ENCODE measurements at places on chromosomes 4 and X.

GRCh38 chrX:111288841-111289240 is 18.6 kb upstream of the CAPN6 start:
- DNase-seq, result no peak

GRCh38 chr4:106906728-106907127 is 129.4 kb downstream of the DKK2 start:
- no peak for DNase-seq

DNA sequence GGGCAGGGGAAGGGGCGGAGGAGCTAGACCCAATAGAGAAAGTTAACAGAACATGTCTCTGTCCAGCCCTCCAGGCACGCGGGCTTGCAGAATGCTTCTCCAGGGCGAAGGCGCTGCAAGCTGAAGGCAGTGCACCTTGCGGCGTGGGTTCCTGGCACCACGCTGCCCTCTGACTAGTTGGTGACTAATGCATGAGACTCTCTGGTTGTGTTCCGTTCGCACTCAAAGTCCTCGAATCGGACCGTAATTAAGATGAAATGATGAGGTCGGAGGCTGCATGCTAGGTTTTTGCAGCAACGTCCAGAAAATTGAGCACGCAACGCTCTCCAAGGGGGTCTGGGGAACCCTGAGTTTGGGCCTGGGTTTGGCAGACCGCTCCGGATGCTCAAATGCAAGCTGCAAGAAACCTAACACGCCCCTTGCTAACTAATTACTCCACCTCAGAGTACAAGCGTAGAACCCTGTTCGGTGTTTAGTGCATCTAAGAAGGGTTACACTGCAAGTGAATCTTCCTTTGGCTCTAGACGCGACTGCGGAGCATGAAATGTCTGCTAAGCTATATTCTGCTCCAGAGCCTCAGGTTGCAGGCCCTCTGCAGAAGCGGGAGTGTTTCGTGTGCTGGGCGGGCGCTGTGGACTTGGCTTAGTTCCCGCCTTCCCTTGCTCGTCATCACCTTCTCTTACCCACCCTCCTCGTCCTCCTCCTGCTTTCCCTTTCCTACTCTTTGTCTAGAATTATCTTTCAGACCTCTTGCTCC is 57.1 kb upstream of the NKAP start:
- no peak for DNase-seq

DNA sequence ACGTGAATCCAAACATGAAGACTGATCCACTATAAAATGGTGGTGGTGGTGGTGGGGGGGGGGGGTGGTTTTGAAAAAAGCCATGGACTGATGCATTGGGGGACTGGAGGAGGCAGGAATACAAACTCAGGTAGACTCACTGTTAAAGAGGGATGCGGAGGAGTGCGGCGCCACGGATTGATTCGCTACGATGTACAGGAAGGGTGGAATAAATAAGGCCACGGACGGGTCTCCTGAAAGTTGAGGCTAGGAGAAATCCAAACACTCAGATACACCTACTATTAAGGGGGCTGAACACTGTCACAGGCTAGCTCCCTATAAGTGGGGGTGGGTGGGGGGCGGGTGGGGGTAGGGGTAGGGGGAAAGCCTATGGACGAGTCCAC is 591 bp downstream of the ELK1 start:
- DNase-seq, result no peak

DNA sequence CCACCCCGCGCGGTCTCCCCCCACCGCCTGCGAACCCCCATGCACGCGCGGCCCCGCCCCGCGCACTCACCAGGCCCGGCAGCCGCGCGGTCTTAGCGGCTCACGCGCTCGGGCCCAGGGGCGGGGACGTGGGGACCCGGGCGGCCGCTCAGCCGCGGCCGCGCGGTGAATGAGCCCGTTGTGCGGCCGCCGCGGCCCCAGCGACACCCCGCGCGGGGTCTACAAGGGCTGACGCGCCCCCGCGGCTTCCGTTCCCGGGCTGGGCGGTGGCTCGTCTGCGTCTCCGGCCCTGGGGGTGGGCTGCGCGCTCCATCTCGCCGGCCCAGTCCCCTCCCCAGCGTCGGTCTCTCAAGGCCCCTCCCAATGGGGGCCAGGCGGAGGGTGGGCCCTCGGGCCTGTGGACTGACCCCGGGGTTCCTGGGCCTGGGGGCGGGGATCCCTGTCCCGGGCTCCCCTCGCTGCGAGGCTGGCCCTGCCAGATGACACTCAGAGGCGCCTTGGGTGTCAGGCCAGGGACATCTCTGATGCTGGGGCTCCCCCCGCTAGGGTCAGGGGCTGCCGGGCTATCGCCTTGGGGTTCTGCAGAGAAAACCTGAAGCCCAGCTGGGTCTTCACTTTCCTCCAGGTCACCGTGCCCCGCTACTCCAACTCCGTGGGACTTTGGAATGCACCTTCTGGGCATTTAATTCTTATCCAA is 4.3 kb upstream of the SLC26A1 start:
- no peak for DNase-seq

GRCh38 chr4:81891005-81891996 is 419.6 kb upstream of the RASGEF1B start:
- no peak for DNase-seq

- no peak for DNase-seq
These were observed 79.3 kb downstream of the CLDN22 start for GRCh38 chr4:183240581-183241321.

DNA sequence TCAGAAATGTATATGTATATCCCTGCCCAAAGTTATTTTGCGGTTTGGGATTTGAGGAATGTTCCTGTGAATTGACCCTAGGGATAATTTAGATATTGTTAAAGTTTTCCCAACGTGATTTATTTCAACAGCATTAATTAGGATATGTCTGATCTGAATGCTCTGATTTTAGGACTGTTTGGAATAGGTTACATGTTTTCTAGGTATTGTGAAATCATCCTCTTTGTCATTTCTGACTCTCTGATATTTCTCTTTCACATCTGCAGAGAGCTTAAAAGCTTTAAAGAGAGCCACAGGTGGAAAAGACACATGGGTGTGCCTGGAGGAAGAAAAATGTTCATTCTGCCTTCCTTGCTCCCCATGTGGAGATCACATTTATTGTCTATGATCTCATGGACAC is 5.1 kb downstream of the GPR101 start:
- DNase-seq, result no peak

DNA sequence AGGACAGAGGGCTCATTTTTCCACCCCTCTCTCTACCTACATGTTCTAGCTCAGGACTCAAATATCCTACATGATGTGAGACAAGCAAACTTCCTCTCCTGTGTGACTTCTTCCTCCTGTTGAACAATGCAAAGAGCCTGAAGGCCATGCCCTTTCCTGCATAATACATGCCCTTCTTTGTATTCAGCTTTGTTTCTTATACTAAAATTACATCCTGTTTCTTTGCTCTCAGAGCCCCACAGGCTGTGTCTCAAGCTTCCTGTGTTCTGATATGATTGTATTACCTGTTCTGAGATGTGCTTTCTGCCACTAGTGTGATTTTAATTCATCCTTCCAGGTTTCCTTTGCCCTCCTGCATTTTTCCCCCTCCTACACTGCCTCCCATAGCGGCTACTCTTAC is 166.4 kb upstream of the AFF2 start:
- DNase-seq, result no peak

DNA sequence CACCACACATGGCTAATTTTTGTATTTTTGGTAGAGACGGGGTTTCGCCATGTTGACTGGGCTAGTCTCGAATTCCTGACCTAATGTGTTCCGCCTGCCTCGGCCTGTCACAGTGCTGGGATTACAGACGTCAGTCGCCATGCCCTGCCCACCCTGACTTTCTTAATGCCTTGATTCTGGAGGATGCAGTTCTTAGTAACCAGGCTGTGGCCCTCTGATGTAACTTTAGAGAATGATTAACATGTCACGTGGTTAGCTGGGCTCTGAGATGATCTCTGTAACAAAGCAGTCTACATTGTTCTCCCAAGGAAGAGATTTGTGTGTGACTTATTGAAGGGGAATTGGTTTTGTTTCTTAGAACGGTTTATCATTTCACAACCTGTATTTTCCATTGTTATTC is 30.6 kb downstream of the ANK2 start:
- DNase-seq, result no peak

DNA sequence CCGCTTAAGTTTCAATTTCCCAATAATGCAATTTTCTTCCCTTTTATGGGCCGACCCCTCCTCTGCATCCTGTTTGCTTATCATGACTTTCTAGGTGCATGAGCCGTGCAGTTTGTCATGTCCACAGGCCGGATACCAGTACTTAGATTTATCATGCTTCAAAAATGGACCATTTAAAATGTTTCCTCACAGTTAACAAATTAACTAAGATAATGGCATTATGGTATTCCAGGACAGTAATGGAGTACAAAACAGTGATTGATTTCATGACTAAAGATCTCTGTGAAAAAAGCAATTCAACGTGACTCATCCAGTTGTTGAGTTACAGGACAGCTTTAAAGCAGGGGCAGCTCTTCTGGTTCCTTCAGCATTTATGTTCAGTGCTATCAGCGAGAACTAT is 23.0 kb downstream of the SNX25 start:
- no peak for DNase-seq

DNA sequence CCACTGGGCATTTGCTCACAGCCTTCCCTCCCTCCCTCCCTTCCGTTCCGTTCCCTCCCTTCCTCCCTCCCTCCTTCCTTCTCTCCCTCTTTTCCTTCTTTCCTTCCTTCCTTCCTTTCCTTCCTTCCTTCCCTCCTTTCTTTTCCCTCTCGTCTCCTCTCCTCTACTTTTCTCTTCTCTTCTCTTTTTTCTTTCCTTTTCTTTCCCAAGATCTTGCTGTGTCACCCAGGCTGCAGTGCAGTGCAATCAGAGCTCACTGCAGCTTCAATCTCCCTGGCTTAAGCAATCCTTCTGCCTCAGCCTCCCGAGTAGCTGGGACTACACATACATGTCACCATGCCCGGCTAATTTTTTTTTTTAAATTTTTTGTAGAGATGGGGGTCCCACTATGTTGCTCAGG is 26.7 kb upstream of the ING2 start:
- DNase-seq, result no peak

DNA sequence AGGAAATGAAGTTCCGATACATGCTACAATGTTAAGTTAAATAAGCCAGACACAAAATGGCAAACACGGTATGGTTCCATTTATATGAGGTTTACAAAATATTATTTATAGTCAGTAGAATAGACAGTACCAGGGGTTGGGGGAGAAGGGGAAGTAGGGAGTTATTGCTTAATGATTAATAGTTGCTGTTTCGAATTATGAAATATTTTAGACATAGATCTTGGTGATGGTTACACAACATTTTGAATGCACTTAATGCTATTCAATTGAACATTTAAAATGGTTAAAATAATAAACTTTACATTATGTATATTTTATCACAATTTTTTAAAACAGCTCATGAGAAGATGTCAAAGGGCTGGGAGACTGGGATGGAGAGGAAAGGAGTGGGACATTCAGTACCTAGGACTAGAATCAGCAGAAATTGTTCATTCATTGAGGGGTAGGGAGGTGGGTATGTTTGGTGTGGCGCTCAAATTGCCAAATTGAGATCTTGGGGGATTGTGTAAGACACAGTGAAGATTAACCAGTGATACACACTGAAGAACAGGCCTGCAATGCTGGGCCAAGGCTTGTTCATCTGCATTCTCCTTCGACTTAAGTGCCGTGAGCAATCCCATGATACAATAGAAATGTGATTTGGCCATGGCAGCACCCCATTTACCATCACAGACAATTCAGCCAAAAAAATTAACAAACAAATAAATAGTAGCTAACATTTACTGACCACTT is 165.6 kb upstream of the GALNT7 start:
- DNase-seq, result no peak

GRCh38 chrX:153490217-153490930 is 4.4 kb upstream of the BGN start:
- DNase-seq, result no peak

DNA sequence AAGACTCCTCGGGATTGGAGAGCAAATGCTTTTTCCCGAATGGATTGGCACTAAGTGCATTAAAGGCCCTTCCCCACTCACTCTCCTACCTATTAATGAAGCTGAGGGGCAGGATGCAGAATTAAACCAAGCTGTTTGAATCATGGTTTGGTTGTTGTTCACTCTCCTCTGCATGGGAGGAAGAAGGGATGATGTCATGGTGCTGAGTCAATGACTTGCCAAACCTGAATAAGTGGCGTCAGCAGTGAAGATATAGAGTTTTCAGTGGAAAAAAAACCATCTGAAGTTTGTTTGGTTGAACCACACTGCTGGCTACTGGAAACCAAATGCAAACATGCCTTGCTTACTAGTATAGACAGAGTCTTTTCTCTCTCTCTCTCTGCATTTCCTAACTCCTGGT is 19.8 kb upstream of the ZXDA start:
- no peak for DNase-seq

DNA sequence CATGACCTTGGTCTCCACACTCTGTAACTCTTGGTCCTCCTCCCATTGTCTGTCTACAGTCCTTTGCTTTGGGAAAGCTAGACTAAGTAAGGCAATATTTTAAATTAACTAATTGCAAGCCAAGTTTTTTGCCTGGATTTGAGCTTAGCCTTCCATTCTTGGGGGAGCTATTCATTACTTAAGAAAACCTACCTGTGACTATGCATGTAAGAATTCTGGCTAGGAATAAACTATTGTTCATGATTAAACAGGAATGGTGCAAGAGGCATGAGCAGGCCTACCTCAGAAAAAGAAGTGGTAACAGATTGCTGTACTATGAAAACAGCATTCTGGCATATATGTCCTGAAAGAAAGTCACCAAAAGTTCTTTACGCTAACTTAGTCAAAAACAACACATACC is 309.4 kb downstream of the MAPK10 start:
- DNase-seq, result no peak

GRCh38 chrX:130877892-130878341 is 25.1 kb downstream of the ENOX2 start:
- no peak for DNase-seq

GRCh38 chrX:46400530-46401443 is 144.4 kb downstream of the ZNF674 start:
- no peak for DNase-seq

GRCh38 chr4:123232439-123232838 is 164.2 kb upstream of the SPRY1 start:
- DNase-seq, result no peak

- DNase-seq, result no peak
These were observed 77.4 kb upstream of the PRSS48 start for GRCh38 chr4:151199319-151200190.

DNA sequence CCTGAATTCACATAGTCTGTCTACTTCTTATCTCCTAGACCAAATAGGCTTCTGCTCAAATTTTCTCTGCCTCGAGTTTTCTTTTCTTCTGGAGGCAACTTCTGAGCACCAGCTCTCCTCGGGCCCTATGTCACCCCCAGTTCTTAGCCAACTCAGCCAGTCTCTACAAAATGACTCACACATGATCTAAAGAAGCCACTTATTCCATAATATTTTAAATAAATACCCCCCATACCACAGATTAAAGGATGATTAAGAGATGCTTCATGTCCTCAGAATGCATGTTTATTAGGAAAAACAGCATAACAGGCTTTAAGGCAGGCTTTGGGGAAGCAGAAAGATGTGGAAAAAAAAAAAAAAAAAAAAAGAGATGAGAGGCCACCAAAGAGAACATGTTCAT is 36.6 kb upstream of the DDX53 start:
- no peak for DNase-seq

All from stimulated activated CD4-positive, alpha-beta T cell treated with anti-CD3 and anti-CD28 coated beads, TNF-alpha, amount 100 ng/mL, for 1 hour (primary cell).